CD8-positive, alpha-beta memory T cell (primary cell): ENCODE measurements at places on chromosomes 5 and 9. TPM values are rescaled to one million over a fixed set of nuclear protein-coding genes. Genes with fewer than 3 reads are reported as not detected.

PPP1R26 gene
- total RNA-seq, result 0.84 TPM

CMBL gene
- 3.8 TPM for total RNA-seq

FOXD1 gene
- 0.09 TPM for total RNA-seq

CA9 gene
- total RNA-seq, result 0.75 TPM

DAB2 gene
- 2.0 TPM for total RNA-seq

SCGB3A2 gene
- not detected for total RNA-seq

PAPPA gene
- total RNA-seq, result not detected

BAAT gene
- not detected for total RNA-seq

LCN6 gene
- total RNA-seq, result not detected

INIP gene
- total RNA-seq, result 40.2 TPM

MYMK gene
- not detected for total RNA-seq

ACSL6 gene
- total RNA-seq, result 21.8 TPM

SLC36A3 gene
- total RNA-seq, result not detected

PCDHGC3 gene
- 0.15 TPM for total RNA-seq

IFNA21 gene
- total RNA-seq, result not detected

IGFBPL1 gene
- total RNA-seq, result not detected

SH3RF2 gene
- total RNA-seq, result not detected

LHFPL2 gene
- 1.2 TPM for total RNA-seq

ITGA1 gene
- total RNA-seq, result 21.9 TPM

ADAMTS13 gene
- total RNA-seq, result 1.0 TPM

ZNG1A gene
- 47.3 TPM for total RNA-seq

GALT gene
- 41.7 TPM for total RNA-seq

TAF1L gene
- total RNA-seq, result not detected

LCN9 gene
- total RNA-seq, result not detected

PAEP gene
- total RNA-seq, result not detected

TMEM215 gene
- total RNA-seq, result not detected

EDIL3 gene
- total RNA-seq, result not detected

SLC1A3 gene
- 0.35 TPM for total RNA-seq
